ENCODE measurements at places on chromosomes 7 and 10.

DNA sequence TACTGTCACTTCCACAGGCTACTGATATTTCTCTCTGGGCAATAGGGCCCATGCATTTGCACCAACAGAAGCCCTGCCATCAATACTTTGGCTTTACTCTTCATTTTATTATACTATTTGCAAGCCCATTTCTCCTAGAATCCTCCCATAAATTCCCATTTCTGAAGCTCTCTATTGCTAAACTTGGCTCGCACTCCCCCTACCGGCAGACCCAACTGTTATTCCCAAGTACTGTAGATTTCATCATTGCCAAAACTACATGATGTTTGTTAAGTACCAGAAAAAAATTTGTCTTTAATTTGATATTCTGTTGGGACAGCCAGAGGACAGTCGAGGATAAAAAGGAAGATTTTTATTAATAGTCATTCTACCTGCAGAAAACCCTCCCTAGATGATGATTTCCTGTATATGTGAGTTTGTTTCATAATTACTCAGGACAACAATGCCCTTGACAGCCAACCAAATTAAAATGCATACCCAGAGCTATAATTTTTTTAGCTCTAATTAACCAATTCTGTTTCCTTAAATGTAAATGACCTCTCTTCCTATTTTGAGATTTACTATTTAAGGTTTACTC, 298.6 kb downstream of the REEP3 start:
- peak; percentile 63 for DNase-seq

DNA sequence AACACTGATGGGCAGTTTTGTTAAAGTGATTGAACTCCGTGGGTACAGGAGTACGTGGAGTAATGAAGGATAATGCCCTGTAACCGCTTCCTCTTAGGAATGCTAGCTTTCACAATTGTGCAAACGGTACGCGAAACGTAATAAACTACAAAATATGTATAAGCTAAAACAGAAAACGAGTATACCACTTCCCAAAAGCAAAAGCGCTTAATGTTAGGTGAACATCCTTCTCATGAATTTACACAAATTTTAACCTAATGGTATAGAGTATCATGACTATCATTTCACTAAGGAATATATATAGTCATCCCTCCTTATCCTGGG, 395 bp upstream of the ZNF25 start:
- no peak for DNase-seq

DNA sequence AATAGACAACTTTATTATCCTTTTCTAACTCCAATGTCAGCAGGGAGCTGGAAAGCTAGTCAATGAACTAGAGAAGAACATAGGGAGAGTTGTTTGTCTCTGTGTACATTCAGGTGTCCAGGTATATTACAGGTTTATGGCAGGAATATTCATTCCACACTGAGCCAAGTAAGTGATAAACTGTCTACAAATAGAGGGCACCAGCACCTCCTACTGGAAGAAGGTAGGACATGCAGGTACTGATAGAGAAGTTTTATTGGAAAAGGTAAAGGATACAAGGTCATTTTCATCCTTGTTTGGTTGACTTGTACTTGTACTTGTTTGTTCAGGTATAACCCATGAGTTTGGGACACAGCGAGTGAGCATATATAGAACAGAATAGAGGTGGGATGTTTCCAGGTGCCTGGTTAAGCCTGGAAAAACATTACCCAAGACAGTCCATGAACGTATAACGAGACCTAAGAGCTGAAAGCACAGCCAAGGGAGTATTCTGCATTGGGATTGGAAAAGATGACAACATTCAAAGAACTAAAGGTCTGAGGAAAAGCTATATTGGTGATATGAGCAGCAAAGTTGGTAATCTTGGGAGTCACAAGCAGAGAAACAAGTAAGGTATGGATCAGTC, 61.4 kb upstream of the PPP1R3C start:
- no peak for DNase-seq

- DNase-seq, result no peak
Observed at GRCh38 chr7:94600267-94600666, 55.7 kb downstream of the SGCE start.

DNA sequence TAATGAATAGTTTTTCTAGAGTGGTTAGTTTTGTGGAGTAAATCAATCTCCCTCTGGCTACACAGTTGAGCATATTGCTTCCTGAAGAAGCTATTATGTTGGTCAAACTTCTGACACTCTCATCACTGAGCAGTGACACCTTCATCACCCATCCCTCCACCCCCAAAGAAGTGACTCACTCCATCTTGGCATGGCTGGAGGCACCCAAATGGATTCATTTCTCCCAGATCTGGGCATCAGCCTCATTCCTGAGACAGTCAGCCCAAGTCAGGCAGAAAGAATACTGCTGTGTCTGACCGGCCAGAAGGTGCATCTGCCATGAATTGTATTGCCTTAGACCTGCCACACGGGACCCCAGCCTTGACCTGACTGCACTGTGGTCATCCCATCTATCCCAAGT, 117.0 kb upstream of the HABP2 start:
- no peak for DNase-seq

DNA sequence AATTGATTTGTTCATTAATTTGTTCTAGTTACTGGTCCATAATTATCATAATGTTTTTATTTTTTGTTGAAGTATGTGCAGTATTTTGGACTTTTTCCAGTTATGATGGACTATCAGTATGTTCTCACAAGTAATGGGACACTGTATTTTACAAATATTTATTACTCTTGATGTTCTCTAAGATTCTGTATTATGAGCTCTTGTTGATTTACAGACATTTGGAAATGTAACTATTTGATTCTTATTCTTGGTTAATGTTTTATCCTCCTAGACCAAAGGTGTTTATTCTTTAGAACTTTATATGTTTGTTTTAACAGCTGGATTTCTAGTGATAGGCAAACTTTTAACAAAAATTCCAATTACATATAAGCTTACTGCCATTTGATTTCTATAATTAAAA, 200.6 kb downstream of the SDK1 start:
- DNase-seq, result no peak

- no peak for DNase-seq
Observed at GRCh38 chr7:151918510-151918843, 37.8 kb upstream of the GALNTL5 start.

- no peak for DNase-seq
Observed at GRCh38 chr7:9124320-9124719, 690.9 kb downstream of the NXPH1 start.

DNA sequence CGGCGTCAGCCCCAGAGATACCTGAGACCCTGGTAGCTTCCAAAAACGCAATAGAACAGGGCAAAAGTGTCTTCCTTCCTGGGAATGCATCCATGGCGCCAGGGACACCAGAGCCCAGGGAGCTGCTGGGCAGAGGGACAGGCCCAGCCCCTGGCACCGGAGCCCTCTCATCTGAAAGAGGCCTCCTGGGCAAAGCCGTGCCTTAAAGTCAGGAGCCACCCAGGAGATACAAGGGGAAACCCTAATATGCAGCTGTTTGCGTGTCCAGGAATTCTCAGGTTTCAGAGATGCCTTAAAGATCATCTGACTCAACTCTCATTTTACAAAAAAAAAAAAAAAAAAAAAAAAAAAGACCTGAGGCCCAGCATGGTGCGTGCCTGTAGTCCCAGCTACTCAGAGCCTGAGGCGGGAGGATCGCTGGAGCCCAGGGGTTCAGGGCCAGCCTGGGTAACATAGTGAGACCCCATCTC, 28.0 kb downstream of the NUDT1 start:
- no peak for DNase-seq

GRCh38 chr7:25289518-25289917, 61.2 kb upstream of the NPVF start:
- DNase-seq, result no peak

- no peak for DNase-seq
Observed at GRCh38 chr10:22599636-22600228, 114.6 kb downstream of the PIP4K2A start.

- no peak for DNase-seq
Observed at GRCh38 chr7:1868516-1869165, 198.6 kb downstream of the ELFN1 start.

DNA sequence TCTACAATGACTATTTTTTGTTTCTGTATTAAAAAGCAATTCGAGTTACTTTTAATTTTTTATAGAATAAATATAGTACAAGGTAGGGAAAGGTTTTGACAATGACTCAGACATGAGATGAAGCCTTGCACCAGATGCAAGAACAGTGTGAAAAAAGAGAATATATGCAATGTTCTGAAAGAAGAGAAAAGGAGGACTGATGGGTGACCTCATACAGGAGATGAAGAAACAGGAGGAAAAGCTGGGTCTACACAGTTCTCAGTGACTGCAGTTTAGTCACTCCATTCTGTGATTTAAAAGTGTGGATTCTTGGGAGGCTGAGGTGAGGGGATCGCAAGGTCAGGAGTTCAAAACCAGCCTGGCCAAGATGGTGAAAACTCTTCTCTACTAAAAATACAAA, 38.3 kb upstream of the YAE1 start:
- no peak for DNase-seq

DNA sequence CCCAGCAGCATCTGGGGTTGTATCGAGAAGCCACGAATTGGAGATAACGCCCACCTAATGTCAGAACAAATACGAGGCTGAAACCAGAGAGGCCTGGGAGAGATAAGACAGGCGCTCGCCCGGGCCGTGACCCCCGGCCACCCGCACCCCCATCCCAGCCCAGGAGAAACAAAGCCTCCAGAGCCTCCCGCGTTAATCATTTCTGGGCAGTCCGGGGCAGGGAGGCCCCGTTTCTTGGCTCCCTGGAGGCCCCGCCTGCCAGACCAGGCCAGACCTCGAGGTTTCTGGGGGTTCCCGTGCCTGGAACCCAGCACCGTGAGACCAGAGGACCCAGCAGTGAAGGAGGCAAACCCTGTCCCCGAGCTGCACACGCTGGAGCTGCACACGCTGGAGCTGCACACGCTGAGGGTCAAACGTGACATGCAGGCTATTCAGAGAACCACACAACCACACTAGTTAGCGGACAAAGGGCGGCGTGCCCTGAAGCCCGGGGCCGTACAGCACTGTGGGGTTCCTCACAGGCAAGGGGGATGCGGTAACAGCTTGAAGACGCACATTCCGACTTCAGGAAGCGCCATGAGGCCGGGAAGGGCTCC, 53.4 kb downstream of the FOXL3 start:
- no peak for DNase-seq

GRCh38 chr10:44383749-44384600, 922 bp downstream of the CXCL12 start:
- DNase-seq, result no peak

DNA sequence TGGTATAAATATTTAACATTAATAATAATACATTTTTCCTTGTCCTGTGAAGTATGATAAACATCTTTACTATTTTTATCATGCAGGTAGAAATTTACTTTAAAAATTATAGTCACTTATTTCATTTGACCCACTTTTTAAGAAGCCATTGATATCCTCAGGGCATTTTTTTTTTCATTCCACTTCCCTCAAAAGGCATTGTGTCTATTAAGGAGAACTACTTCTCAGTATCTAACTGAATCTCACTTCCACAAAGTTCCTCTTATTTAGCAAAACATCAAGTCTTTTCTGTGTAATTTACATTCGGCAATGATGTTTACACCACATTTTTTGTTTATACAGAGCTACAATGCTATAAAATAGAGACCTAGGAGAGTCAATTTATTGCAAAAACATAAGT, 388.2 kb upstream of the AKR1E2 start:
- no peak for DNase-seq

DNA sequence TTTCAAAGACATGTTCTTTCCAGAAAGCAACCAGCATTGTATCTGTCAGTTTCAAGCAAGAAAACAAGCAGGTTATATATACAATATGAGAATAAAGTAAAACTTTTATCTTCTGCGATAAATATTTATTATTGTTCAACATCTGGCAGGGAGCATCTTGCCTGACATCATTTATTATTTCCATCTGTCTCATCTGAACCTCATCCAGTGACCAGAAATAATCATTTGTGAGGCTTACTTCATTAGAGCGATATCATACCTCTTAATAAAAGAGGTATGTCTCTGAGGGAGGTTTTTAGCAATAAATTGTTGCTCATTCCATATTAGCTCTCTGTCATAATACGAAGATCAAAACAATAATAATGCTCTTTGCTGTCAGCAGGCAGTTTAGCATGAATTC, 226.1 kb downstream of the CDC14C start:
- no peak for DNase-seq

- no peak for DNase-seq
Observed at GRCh38 chr10:117096599-117097201, 41.4 kb downstream of the VAX1 start.

GRCh38 chr10:103843854-103844570, 11.4 kb downstream of the SH3PXD2A start:
- DNase-seq, result no peak

DNA sequence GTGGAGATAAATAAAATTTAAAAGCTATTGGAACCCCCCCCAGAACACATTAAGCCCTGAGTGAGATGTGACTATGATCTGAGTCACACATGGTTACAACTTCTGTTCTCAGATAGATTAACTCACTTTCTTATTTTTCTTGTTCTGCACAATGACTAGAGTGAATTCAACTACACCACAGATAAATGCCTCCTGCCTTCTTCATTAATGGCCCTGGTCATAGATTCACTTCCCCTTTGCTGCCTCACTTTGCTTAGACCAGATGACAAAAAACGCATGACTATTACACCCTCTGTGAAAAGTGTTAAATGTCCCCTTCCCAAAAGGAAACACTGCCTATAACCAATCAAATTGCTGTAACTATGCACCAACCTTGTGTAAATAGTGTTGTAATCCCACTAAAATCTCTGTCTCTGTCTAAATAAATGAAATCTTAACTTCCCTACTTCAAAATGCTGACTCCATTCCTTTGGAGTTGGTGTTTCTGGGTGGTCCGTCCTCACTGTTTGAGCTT, 49.4 kb downstream of the AKR1D1 start:
- no peak for DNase-seq

GRCh38 chr7:23893942-23894891, 184.2 kb downstream of the STK31 start:
- no peak for DNase-seq

- DNase-seq, result no peak
Observed at GRCh38 chr7:107551936-107552335, 11.8 kb downstream of the COG5 start.

DNA sequence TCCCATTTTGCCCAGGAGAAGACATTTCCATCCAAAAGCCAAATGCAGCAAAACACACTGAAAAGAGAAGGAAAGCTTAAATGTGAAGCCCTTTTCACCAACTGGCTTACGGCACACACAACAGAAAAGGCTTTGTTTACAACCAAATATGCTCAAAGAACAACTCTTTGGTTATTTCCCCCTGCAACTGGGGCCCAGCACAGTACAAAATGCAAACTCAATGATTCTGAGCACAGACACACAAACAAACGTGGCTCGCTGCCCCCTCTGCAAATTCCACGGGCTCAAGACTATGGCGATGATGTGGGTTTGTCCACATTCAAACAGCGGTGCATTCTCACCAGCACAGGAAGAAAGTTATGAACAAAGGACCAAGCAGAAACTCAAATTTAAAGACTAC, 5.3 kb downstream of the CPXM2 start:
- DNase-seq, result no peak

GRCh38 chr7:47600199-47601118, 18.5 kb upstream of the TNS3 start:
- DNase-seq, result no peak

GRCh38 chr10:87635498-87636312, 24.0 kb upstream of the PAPSS2 start:
- DNase-seq, result no peak
